Non-pigmented ciliary epithelial cell (primary cell): ENCODE measurements at places on chromosomes 3 and 15.

DNA sequence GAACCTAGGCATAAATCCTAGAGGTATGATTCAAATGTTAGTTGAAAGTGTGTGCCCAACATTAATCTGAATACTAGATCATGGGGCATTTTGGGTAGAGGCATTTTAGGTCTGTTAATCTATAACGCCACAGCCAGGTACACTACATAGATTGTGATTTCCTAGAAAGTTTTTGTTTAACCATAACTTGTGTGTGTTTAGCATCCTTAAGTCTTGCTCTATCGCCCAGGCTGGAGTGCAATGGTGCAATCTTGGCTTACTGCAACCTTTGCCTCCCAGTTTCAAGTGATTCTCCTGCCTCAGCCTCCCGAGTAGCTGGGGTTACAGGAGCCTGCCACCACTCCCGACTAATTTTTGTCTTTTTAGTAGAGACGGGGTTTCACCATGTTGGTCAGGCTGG lies 59.1 kb downstream of the TRIM71 start:
- no peak for DNase-seq

DNA sequence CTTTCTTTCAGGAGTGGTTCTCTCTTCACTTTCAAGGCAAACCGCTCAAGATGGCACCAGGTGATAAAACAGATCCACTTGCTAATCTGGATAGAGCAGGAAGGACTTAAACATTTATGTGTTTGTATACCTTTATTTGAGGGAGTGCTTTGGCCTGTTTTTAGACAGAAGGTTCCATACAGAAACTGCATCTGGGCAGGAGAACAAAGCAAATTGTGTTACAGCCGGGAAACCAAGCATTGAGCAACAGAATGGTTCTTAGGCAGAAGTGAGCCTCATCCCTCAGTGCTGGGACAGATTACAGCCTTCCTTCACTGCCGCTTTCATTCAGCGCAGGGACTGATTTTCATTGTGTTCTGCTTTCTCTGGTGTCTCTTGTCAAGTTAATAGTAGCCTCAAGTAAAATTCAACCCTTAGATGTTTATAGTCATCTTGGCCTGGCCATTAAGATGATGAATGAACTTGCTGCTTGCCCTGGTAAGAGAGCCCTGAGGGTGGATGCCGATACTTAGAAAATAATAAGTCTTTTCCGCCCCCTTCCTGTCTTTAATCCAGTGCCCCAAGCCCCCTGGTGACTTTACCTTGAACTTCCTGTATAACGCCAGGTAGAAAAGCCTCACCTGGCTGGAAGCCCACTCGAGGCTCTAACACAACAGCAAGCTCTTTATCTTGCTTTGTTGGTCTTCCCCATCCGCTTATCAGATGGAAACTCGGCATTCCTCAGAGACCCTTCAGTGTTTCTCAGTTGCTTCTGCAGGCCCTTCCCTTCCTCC lies 168.0 kb upstream of the CTDSPL start:
- DNase-seq: no peak

DNA sequence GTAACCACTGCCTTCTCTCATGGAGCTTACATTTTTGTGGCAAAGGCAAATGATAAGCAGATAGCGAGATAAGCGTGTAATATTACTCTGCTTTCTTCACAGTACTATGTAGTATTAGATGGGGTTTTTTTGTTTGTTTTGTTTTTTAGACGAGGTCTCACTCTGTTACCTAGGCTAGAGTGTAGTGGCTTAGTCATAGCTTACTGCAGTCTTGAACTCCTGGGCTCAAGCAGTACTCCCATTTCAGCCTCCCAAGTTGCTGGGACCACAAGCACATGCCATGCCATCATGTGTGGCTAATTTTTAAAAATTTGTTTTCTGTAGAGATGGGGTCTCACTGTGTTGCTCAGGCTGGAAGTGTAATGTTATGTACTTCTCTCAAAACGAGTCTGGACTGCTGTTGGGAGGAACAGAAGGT lies 22.9 kb downstream of the MBNL1 start:
- peak; percentile 48 for DNase-seq

DNA sequence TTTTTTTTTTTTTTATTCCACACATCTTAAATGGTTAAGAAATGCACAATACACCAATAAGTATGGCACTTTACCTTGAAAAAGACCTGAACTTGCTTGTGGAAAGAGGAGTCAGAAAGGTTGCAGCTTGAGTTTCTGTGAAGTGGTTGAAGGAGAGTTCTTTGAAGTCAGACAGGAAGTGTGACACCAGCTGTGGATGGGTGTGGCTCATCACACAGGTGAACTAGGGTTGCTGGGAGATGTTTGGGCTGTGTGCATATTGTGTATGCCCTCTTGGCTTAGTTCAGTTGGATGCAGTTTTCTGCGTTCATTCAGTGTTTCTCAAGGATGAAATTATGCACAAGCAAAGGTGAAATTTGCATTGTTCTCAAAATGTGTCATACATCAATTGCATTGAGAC lies 6.3 kb downstream of the AEN start:
- DNase-seq: no peak

GRCh38 chr3:101303089-101303731 lies 17.2 kb downstream of the IMPG2 start:
- no peak for DNase-seq

- DNase-seq: no peak
These were observed at the start of gene IGDCC3 for GRCh38 chr15:65377976-65378366. Gene IGDCC3 (minus strand): TSS chr15:65378002. CDS start chr15:65377788, 214 bp downstream.

DNA sequence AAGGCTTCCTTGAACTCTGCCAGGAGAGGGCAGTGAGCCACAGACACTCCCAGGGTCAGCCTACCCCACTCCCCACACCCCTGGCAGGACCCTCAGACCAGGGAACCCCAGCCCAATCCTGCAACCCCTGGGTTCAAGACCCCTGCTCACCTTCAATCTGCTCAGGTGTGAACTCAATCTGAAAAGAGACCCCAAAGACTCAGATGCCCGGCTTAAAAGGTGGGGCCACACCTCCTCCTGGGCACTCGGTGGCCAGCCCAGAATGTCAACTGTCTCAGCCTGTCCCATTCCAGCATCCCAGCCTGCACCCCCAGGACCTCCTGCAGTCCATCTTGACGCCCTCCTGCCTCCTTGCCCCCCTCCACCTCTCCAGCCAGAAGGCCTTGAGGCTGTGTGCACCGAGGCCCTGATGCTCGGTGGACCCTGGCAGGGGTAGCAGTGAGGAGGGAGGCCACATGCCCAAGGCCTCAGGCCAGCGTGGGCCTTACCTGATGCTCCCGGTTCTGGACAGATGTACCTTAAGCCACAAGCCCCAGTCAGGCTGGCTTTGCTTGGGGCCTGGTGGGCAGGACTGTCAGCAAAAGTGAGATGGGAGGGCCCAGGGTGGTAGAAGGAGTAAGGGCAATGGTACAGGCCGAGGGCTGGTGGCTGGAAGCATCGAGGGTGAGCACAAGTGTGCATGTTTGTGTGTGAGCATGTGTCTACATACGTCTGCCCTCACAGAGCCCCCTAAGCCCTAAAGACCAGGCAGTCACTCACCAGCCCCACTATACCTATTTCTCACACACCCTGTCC lies 2.2 kb downstream of the MYL3 start:
- no peak for DNase-seq

- DNase-seq: no peak
These were observed 47.0 kb downstream of the LRRFIP2 start for GRCh38 chr3:37127340-37127739.

DNA sequence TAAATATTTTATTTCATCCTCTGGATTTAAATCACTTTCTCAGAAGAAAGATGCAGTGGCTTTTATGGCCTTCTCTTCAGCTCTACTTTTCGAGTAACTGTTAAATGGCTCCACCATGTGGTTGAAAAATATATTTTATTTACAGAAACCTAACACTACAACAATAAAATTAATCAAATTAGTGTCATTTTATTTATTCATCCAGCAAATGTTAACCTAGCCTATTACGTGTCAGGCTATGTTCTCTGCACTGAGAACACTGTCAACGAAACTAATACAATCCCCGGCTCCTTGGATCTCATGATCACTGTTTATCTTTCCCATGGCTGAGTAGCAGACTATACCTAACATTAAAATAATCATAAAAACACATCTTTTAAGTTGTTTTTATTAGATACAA lies 148.0 kb upstream of the OSTN start:
- no peak for DNase-seq

DNA sequence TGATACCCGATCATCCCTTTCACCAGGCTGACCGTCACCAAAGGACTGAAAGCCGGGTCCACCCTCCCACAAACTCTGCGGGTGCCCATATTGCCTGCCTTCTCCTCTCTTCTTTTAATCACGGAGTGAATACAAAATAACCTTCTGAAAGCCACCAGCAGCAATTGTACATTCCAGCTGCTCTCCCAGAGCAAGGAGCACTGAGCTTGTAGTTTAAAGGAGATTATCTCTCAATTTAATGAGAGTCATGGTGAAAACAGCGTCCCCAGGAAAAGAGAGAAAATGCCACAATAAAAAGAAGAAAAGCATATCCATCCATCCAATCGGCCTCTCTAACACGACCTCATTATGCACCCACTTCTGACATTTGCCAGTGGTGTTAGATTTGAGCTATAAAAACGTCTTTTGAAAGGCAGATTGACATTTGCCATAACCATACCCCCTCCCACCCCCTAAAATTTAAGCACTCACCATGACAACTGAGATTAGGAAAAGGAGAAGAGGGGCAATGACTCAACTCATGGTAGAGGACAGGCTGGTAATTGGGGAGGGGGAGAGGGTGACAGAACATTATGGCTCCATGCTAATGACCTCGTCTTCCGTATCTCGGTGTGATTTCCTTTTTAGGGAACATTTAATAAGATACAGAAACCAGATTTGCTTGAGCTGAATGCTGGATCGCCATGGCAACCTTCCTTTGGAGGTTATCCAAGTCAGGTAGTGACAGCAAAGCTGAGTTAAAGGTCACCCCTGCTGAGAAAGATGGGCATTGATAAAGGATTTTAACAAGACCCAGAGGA lies 106.2 kb downstream of the ST8SIA2 start:
- DNase-seq: no peak

DNA sequence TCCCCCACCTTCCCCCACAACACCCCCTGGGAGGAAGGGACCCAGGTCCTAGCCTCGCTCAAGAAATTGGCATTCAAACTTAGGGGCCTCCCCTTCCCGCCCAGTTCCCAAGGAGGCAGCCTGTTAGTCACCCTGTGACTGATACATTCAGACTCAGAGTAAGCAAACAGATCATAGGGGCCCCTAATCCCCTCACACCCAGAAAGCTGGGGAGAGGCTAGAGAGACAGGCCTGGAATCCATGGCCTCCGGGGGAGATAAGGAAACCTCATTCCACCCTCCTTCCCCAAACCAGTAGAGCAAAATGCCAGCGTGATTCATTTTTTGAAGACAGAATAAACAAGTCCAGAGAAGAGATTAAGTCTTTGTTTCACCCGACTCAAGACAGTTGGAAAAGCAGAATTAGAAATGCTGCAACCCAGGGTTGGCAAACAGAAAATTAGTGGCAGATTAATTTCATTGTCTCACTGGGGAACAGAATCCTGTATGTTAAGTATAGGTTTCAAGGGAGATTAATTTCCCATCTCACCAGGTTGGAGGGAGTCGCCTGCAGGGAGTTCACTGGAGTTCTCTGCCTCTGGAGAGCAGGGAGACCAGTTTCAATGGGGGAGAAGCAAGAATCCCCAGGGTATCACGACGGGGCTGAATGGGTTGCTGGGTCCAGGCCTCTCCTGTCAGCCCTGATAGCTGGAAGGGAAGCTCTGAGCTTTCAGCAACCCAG lies 268.3 kb downstream of the UACA start:
- DNase-seq: peak; percentile 95

GRCh38 chr15:67095912-67096311 lies 30.5 kb downstream of the SMAD3 start:
- no peak for DNase-seq

DNA sequence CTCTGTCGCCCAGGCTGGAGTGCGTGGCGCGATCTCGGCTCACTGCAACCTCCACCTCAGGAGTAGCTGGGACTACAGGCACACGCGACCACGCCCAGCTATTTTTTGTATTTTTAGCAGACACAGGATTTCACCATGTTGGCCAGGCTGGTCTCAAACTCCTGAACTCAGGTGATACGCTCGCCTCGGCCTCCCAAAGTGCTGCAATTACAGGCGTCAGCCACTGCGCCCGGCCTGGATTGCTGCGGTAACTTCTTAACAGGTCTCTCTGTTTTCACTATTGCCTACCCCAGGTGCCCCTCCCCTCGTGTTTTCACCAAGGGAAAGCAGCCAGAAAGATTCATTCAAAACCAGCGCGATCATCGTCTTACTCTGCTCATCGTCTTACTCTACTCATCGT lies 10.5 kb downstream of the ADAMTS7 start:
- no peak for DNase-seq

DNA sequence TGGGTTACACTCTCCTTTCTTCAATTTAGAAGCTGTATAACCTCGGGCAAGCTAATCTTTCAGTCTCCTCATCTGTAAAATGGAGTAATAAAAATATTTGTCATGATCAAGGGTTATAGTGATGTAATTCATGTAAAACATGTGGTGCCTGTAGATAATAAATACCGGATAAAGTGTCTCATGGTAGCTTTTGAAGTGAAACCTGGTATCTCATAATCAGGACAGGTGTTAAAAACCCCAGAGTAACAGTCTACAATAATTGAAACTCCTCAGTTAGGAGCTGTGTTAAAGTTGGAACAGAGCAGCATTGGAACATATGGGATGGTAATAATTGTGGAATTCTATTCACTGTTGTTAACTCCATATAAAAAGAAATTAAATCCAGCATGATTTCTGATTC lies 884 bp upstream of the KNL1 start:
- DNase-seq: no peak

DNA sequence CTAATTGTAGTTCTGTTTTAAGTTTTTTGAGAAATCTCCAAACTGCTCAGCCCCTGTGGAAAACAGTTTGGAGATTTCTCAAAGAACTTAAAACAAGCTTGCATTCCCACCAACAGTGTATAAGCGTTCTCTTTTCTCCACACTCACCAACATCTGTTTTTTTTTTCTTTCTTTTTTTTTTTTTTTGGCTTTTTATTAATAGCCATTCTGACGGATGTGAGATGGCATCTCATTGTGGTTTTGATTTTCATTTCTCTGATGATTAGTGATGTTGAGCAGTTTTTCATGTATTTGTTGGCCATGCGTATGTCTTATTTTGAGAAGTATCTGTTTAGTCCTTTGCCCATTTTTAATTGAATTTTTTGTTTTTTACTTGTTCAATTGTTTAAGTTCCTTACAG lies 73.1 kb upstream of the COL8A1 start:
- no peak for DNase-seq

DNA sequence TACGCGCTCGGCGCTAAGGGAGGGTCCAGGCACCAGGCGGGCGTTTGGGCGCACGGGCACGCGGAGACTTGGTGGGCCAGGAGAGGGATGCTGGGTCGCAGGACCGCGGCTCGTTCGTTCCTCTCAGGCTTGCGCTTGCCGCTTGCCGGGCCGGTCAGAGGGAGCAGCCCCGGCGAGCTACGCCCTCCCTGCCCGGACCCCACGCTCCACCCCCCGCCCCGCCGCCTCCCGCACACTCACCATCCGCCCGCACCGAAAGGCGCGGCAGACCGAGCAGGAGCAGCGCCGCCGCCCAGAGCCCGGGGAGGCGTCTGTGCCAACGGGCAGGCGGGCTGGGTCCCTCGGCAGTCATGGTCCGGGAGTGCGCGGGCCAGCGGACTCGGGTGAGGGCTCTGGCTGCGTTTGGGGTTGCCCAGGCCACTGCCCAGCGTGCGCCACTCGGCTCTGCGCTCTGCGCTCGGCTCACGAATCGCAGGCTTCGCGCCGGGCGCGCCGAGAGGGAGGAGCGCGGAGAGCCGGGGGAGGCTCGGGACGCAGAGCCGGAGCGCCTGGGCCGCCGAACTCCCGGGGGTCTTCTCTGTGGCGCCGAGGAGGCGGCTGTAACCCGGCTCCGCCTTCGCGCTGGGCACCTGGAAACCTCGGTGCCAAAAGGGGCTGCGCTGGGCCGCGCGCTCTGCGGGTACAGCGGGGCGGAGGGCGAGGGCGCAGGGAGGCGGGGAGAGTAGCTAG lies at the start of gene SUSD5:
Gene SUSD5 (minus strand): TSS at position 365 of the 729 bp plus-strand sequence. CDS start 13 bp downstream, at position 352.
- no peak for DNase-seq
